ENCODE measurements at places on chromosomes 13 and 19. TPM values are rescaled to one million over a fixed set of nuclear protein-coding genes. Genes with fewer than 3 reads are reported as not detected.

DNA sequence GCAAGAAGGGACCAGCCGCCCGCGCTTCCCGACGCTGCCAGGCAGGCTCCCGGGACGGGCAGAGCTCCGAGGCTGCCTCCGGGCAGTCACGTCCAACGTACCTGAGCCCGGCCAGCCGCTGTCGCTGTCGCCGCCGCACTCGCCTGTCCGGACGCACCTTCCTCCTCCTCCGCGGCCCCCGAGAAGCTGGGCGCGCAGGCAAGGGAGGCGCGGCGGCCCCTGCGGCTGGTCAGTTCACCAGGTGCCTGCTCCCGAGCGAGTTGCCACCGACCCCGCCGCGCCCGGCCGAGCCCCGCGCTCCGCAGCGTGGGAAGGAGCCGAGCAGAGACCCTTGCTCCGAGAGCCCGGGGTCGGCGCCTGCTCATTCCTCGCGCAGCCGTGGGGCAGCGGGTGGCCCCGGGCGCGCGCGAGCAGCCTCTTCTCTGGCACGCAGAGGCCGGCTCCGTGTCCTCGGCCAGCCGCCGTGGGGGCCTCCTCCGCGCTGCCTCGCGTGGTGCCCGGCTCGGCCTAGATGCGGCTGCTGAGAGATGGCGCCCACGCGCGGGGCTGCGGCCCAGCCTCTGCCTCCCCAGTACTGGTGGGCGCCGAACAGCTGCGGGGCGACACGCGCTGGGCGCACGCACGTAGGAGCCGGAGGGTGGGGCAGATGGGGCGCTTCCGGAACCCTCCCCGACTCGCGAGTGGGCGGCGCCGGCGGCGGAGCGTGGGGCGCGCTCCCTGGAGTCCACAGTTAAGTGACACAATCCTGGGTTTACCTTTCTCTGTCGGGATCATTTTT lies 419.4 kb downstream of the UQCRFS1 start:
- DNase-seq = no peak

DNA sequence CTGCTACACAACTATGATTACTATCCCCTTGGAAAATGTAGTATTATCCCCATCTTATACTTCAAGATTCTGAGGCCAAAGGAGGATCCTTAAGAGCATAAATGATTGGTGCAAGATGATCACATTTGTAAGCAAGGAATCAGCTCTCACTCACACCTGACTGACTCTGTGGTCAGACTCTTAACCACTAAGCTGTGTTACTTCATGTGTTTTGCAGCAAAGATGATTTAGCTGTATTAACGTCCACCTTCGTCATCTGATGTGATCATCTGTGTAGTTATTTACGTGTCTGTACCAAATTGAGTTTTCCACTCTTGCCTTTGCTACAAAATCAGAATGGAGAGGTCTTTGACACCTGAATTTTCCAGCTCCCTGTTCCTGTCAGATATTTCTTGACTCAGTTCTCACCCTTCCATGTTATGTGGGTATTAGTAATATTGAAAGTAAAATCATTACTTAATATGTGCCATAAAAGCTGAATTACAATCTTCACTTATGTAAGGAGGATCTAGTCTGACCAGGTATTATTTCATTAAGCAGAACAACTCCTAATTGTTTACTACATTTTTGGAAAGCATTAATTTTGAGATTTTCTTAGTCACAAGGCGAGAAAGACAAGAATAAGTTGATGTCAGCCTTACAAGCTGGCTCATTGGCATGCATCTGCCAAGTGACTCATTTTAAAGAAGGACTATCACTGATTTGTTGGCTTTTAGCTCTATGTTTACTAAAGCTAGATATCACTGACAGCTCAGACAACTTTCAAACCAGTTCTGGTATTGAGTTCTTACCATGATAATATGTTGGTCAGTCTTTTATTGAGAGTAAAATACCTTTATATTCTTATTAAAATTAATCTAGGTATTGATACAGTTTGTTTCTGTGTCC lies 1279.8 kb upstream of the PCDH9 start:
- DNase-seq = no peak

DNA sequence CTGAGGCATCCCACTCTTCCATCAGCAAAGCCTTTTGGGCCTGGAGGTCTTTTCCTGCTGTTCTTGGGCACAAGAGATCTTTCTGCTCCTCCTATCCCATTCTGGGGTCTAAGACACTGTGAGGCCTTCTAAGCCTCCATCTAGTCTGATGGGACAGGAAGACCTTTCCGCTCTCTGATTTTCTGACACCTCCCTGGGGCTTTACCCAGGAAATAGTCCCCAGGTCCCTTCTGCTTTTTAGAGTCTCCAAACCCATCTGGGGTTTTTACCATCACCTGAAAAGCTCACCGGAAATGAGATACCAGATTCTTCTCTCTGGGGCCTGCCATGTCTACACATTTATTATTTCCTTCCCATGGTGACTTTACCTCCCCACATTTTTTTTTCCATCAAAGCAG lies 21.1 kb downstream of the CLEC17A start:
- DNase-seq = no peak

- DNase-seq = no peak
Observed at GRCh38 chr19:10155839-10156238, 36.1 kb upstream of the EIF3G start.

GRCh38 chr19:8494158-8494557 lies 8.3 kb downstream of the PRAM1 start:
- no peak for DNase-seq

DNA sequence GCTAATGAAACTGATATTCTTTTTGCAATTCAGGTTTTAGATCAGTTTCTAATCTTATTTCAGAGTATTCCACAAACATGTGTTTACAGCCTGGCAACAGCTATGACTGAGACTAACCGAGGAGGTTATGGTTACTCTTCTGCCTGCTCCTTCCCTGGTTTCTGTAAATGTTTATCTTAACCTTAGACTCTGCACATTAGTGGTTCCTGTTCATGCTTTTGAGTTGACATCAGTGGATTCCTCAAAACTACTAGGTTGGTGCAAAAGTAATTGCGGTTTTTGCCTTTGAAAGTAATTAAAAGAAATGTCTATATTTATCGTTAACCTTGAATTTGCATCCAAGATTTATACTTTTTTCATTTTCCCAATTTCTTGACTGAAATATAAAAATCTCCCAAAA lies 237.0 kb upstream of the TSHZ3 start:
- no peak for DNase-seq

Gene CLDND2
- total RNA-seq = not detected

DNA sequence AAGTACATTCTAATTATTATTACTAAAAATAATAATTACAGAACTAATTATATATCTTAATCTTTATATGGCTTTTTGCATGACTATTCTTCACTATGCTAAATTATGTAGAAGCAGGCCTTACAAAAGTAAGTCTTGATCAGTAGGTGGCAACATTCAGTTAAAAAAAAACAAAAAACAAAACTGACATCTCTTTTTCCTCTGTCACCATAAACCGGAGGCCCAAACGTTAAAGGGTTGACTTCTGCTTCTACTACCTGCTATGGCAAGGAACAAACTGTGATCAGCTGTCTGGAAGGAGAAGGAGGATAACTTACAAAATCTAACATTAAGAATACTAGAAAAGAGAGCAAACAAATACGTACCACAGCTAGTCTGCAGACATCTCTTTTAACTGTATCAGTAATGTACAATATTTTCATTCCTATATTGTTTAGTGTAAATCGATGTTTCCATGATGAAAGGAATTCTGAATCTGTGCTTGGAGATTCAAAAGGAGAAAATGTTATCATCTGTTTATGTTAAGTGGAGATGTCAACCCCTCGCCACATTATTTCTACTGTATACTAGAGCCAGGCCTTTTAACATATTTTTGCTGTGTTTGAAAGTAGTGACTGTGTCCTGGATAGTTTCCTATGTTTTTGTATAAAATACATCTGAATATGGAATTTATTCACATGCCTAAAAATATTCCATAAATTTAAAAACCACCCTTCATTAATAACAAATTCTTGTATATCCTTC lies 1525.4 kb downstream of the SLITRK1 start:
- no peak for DNase-seq

Gene ZSCAN4
- not detected for total RNA-seq

- DNase-seq = no peak
Observed at GRCh38 chr13:96780105-96780504, 214.2 kb downstream of the OXGR1 start.

DNA sequence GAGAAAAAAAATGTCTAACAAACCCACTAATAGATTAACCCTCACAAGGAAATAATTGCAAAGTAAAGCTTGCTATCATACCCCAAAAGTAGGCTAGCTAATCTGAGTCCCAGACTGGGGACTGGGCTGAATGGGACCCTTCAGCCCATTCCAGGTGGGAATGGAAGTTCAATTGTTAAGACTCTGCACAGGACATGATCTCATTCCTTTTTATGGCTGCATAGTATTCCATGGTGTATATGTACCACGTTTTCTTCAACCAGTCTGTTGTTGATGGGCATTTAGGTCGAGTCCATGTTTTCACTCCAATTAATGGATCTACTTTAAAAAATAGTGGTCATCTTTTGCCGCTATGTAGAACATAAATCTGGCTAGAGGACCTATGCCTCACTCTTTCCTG lies 17.9 kb downstream of the OR7A5 start:
- DNase-seq = no peak

All from sigmoid colon (tissue), 7 donors.